ENCODE measurements at places on chromosomes 7 and 10. TPM values are rescaled to one million over a fixed set of nuclear protein-coding genes. Genes with fewer than 3 reads are reported as not detected.

The VIPR2 gene
- 14.0 TPM for total RNA-seq

The TMEM243 gene
- 50.8 TPM for total RNA-seq

GRCh38 chr10:127275793-127276450, 79.5 kb upstream of the INSYN2A start:
- H3K36me3 ChIP-seq: no peaks in the 10 kb centered on the region
- DNase-seq: no peak
- no peak overlapping the region for H3K27ac ChIP-seq
- H3K4me3 ChIP-seq: no peak overlapping the region
- H3K27me3 ChIP-seq: no peaks in the 10 kb centered on the region

GRCh38 chr10:79038104-79038840, 30.5 kb upstream of the ZMIZ1 start:
- H3K27ac ChIP-seq: no peak overlapping the region
- H3K4me3 ChIP-seq: no peak overlapping the region
- DNase-seq: no peak
- no peaks in the 10 kb centered on the region for H3K36me3 ChIP-seq
- no peaks in the 10 kb centered on the region for H3K27me3 ChIP-seq

DNA sequence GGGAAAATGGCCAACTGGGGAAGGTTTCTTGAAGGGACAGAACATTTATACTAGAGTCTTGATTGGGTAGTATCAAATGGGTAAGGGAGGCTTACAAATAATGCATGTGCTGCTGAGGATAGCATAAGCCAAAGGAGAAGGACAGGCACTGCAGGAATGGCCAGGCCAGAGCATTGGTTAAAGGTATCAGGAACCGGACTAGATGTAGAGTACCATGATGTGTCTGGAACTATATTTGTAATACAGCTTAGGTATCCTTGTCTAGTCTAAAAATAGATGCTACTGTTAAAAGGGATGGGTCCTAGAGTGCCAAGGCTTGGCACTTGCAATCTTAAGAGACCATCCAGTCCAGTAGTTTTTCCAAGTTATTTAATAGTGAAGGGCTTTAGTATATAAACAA, 20.3 kb downstream of the TMEM243 start:
- DNase-seq: no peak
- no peak overlapping the region for H3K4me3 ChIP-seq
